KG1 (cell line): ENCODE measurements at places on chromosomes 16 and 17.
A peak's percentile ranks its signal among the peaks of the same experiment; 100 is the strongest.

DNA sequence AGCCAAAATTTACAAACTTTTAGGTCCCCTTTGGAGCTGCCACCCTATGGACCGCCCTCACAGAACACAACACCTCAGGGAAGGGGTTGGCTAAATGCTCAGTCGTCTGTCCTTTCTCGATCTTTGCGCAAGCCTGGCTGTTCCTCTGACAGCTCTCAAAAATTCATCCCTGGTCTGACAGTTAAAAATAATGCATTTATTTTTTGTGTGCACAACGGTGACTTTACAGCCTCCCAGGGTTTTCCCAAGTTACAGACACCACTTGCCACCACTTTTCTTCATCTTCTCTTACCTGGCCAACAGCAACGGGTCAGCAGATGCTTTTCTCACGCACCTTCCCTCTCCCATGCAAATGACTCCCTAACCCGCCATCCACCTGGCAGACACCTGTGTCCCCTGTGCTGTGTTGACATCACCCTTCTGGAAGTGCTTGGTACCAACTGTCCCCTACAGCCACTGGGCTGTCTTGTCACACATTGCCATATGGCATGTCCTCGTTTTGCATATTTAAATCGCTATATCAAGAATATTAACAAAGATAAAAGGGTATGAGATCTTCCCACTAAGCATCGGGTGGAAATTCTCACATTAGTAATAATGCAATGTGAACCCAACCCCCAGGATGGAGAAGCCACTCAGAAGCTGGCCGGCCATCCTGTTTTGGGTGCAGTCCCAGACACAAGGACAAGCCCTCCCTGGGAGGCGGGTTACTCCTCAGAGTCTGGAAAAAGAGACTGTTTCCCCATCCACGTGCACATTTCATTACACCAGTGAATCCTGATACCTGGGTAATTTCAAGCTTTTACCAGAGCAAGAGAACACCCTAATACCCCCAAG lies 187.0 kb downstream of the ZFHX3 start:
- DNase-seq, result no peak

GRCh38 chr17:73585583-73585982 lies 58.7 kb downstream of the SDK2 start:
- DNase-seq, result no peak

DNA sequence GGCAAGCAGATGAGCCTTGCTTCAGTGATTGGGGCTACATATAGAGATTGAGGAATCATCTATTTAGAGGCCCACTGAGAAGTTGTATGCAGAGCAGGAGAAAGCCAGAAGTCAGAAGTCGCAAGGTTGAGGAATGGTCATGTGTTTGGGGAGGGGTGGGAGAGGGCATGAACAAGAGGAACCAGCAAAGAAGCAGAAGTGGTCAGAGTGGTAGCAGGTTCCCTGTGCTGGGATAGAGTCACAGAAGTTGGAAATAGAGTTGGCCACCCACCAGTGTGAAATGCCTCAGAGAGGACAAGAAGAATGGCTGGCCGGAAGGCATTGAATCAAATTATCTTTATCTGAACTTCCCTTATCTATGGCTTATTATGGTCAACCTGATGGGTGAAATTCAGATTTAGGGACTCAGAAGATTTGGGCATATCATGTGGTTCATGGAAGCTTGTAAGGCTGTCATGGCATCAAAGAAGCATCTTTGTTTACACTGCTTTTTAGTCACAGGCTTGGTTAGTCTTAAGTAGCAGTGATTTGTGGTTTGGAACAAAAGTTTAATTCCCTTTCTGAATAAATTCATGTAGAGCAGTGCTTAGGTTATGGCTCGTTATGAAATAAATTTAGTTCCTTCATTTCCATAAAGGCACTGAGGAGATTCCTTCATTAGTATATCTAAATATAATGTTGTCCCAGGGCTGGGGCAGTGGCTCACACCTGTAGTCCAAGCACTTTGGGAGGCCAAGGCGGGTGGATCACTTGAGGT lies 19.7 kb downstream of the MAP3K3 start:
- DNase-seq, result no peak

- DNase-seq, result no peak
These were observed 50.9 kb downstream of the SIAH1 start for GRCh38 chr16:48334325-48334724.

DNA sequence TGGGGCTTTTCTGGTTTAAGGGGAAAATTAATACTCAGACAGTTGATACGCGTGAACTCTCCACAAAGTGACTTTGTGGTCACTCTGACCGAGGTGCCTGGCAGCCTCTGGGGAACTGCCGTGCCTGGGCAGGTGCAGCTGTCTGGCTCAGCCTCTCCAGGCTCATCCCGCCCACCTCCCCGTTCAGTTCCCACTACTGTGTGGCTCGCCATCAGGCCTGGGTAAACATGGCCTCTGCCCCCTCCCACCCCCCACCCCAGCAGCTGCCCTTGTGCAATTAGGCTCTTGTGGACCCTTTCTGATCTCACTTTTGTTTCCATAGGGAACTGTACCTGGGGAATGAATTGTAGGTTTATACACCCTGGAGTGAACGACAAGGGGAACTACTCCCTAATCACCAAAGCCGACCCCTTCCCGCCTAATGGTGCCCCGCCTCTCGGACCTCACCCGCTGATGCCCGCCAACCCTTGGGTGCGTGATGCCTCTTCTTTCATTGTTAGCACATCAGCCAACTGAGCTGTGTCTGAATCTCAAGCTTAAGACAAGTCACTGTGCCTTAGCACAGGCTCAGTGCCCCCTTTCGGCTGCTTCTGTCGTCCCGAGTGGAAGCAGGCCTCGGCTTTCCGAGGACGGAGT lies 27.8 kb downstream of the ZC3H18 start:
- no peak for DNase-seq

- DNase-seq, result peak; percentile 33
These were observed 21.7 kb downstream of the FAM117A start for GRCh38 chr17:49742166-49742638.

DNA sequence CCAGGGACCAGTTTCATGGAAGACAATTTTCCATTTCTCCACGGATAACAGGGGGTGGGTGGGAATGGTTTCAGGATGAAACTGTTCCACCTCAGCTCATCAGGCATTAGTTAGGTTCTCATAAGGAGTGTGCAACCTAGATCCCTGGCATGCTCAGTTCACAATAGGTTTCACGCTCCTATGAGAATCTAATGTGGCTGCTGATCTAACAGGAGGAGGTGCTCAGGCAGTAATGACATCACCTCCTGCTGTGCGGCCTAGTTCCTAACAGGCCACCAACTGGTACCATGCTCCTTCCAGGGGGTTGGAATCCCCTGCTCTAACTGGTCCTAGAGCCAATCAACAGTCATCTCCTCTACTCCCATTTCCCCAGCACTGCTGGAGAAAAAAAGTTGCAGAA lies 19.9 kb downstream of the TEX14 start:
- DNase-seq, result no peak

DNA sequence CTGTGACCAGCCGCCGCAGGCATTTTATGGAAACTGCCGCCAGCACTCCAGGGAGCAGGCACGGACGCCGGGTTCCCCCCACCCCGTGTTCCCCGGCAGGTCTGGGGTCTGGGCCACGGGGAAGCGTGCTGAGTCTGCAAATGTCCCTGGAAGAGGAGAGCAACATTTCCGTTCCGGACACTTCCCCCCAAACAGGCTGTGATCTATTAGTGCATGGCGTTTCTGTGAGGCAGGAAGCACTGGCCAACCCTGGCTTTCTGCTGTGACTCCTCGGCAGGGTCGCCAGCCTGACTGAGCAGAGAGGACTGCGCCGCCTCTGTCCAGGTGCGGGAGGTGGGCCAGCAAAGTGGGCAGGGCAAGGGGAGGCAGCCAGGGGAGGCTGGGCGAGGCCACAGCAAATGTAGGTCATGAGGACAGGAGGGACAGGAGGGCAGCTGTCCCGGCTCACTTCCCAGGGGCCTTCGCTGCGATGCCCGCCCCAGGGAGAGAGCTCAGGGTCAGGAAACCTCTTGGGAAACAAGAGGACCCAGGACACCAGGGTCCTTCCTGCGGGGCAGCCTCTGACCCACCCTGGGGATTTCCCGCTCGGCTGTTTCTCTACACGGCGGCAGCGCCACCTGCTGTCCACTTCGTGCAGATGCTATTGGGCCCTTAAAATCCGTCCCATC lies 9.5 kb downstream of the FOXF1 start:
- DNase-seq, result no peak

- DNase-seq, result peak; percentile 41
These were observed 7.0 kb downstream of the CYTH1 start for GRCh38 chr17:78774956-78775571.

DNA sequence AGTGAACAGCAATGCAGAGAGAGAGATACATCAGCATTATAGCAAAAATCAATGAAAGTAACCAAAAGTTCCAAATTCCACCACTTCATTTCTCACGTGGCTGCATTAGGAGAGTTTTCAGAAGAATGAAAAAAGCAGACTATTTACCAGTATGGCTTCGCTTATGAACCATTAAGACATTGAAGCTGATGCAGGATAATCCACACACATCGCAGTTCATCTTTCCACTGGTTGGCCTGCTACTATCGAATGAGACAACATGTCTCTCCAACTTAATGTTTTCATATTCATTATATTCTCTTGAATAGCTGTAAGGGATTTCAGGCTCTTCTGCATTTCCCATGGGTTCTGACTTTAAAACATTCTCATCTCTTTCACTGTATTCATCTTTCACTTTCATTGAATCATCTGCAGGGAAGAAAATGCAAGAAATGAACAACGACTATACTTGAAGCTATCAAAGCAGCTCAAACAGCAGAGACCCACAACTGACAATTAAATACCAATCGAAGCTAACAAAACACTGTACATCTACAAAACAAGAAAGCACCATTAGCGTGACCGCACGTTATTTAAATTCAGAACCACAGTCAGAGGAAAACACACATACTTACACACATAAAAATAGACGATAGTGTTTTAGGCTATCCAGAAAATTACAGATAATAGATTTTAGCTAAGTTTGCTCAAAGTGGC lies 54.9 kb downstream of the GRB7 start:
- DNase-seq, result no peak

DNA sequence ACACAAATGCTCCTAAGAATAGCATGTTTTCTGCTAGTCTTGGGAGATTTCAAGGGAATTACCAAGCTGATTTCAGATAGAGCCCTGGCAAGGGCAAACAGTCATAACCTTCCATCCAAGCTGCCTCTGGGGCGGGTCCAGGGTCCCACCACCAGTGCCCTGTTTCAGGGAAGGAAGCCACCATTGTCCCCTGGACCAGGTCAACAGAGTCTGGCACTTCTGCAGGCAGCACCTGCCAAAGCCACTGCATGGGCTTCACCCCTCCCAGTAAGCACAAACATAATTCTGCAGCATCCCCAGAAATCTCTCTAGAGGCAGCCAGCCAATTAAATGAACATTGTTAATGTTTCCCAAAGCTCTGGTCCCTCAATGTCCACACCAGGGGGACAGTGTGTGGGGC lies 143.0 kb downstream of the SALL1 start:
- no peak for DNase-seq

DNA sequence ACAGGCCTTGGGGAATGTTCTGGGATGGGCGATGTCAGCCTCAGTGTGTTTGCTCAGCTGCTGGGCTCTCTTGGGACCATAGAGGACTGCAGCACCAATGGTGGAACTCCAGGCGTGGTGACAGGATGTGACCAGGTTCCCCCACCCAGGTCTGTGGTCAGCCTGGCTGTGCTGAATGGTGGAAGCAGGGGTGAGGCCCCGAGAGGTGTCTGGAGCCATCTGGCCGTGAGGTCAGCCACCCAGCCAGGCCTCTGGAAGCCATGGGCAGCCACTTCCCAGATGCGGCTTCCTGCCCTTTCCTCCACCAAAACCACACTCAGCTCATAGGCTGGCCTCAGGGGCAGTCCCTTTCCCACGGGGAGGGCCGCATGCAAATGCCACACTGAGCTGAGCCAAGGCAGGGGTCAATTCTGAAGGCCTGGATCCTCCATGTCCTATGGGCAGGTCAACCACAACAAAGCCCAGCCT lies 7.8 kb upstream of the MAPK7 start:
- no peak for DNase-seq

- DNase-seq, result no peak
These were observed 18.5 kb upstream of the AATK start for GRCh38 chr17:81184555-81184954.

GRCh38 chr16:74078511-74079231 lies 217.9 kb upstream of the PSMD7 start:
- DNase-seq, result no peak

DNA sequence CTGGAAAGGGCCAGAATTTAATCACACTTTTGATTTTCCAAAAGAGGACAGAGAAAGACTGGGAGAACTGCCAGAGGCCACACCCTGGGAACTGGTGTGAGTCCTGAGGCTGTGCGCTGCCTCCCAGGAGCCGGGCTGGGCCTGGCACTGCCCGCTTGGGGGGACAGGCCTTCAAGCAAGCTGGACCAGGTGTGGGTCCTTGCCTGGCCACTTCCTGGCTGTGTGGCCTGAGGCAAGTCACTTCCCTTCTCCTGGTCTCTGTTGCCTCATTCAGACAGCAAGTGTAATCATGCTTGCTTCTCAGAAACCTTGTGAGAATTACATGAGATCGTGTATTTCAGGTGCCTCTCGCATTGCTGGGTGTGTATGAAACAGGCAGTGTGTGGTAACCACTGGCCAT lies 143.0 kb downstream of the SNX29 start:
- no peak for DNase-seq

GRCh38 chr17:58760248-58760647 lies 4.6 kb downstream of the PPM1E start:
- DNase-seq, result no peak

GRCh38 chr16:67726106-67727034 lies 7.3 kb upstream of the GFOD2 start:
- DNase-seq, result no peak

- DNase-seq, result no peak
These were observed 48.8 kb downstream of the PIMREG start for GRCh38 chr17:6492892-6493674.

GRCh38 chr17:48915459-48916282 lies 7.5 kb downstream of the UBE2Z start:
- no peak for DNase-seq

DNA sequence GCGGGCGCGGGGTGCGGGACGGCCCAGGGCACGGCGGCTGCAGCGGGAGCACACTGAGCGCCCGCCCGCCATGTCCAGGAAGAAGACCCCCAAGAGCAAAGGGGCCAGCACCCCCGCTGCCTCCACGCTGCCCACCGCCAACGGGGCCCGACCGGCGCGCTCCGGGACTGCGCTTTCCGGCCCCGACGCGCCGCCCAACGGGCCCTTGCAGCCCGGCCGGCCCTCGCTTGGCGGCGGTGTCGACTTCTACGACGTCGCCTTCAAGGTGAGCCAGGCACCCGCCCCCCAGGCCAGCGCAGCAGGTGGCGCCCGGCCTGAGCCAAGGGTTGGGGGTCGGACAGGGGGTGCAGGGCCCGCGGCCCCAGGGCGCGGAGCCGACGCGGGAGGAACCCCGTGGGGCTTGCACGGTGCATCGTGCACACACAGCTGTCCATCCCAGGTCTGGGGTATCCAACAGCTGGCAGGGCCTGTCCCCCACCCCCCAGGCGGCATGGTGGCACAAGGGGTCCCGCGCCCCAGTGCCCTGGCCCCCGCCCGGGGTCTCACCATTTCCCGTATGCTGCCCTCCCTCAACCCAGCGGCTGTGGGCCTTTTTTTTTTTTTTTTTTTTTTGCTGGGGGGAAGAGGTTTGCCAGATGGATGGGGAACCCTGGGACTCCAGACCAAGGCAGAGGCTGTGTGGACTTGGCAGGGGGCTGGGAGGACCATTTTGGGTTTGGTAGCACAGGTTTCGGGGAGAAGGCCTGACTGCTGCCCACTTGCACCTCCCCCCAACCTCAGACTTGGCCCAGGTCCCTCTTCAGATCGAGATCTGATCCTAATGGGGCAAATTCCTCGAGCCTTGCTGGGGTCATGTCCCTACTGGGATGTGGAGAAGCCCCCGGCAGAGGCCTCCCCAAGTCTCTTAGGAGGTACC lies 547 bp downstream of the RAB26 start:
- no peak for DNase-seq

GRCh38 chr17:1041746-1042145 lies 44.8 kb downstream of the TIMM22 start:
- DNase-seq, result no peak

GRCh38 chr17:4545217-4545951 lies 9.8 kb downstream of the MYBBP1A start:
- no peak for DNase-seq
